ENCODE measurements at places on chromosomes 7 and 10.

DNA sequence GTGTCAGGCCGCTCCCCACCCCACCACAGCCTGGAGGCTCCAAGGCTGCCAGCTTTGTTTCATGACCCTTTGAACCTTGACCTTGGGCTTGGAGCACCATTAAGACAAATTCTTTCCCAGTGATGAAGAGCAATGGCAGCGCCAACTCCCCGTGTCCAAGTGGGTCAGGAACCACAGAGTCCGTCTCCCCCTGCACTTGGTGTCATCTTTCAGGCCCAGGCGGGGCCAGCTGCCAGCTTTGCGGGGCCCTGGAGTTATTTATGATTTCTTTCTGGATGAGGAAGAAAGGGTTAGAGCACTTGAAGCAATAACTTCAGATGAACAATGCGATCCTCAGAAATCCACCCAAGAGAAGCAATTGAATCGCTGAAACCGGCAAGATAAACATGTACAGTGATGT lies 110.8 kb downstream of the MYL10 start:
- no peak for DNase-seq

DNA sequence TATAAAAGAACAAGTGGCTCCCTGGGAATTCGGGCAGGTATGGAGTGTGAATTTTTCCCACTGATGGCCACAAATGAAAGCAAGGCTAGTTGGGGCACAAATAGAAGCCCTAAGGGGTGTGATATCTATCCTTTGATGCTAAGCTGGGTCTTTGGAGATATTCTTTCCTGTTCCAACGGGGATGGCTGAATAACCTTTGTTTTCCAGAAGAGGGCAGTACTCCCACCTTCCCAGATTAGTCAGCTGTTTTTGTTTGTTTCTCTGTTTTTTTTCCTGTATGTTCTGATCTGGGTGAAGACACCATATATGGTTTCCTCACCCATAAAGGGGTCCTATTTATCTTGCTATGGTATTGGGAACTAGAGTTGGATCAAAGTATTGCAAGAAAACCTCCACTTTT lies 947.7 kb upstream of the SORCS1 start:
- no peak for DNase-seq

GRCh38 chr10:47079204-47079580 lies 168.0 kb downstream of the PTPN20 start:
- no peak for DNase-seq

GRCh38 chr7:131105294-131105798 lies 222.3 kb upstream of the MKLN1 start:
- DNase-seq: no peak

- no peak for DNase-seq
Observed at GRCh38 chr7:95669513-95669912, 73.2 kb upstream of the PDK4 start.

GRCh38 chr7:129774359-129774758 lies 162.8 kb downstream of the NRF1 start:
- DNase-seq: no peak

GRCh38 chr10:59833810-59834209 lies 72.5 kb downstream of the CCDC6 start:
- DNase-seq: no peak

GRCh38 chr10:132140167-132140925 lies 46.4 kb upstream of the DPYSL4 start:
- no peak for DNase-seq

DNA sequence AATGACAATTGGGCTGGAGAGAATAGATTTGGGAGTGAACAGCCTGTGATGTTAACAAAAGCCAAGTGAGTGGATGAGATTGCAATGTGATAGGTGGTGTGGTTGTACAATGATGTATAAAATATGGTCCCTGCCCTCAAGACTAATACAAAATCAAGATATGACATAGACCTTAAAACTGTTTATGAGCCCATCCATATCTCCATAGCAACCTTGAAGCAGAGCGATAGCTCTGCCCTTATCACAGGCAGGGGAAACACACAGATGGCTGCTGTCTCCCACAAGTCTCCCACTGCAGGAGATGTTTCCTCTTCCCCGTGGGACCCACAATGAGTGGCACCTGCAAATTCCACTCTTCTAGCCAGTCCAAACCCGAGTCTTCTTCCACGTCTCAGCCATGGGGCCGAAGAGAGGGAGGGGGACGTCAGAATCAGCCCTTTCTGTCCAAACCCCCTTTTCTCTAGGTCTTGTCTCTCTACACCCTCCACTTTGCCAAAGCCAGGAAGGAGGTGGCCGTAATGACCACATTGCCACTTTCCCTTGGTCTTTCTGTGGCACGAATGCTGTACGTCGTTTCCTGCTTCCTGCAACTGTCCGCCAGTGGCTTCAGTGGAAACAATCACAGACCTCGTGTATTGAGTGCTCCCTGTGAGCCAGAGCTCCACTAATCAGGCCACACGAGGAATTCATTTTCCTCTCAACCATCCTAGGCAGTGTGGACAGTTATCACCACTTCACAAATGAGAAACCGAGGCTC lies 7.5 kb upstream of the TBXAS1 start:
- no peak for DNase-seq

DNA sequence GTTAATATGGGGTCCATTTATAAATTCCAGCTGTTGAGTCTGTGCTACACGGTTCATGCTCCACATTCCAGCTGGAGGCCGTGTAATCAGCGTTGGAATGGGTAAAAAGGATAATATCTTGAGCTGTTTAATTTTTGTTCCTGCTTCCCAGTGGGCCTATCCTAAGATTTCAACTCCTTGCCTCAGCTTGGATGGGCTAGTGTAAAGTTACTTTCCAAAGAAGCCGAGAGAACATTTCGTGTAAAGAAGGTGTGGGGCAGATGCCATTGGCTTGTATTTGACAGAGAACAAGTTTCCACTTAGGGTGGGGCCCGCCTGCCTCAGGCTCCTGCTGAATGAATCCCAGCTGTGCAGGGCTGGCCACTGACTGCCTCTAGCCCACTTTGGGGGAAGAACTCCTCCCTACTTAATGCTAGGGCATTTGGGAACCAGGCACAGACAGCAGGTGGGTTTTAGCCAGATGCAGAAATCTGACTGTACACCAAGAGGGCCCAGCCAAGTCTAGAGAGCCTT lies 125.9 kb upstream of the LYZL2 start:
- no peak for DNase-seq

- no peak for DNase-seq
Observed at GRCh38 chr10:122650331-122650730, 49.3 kb downstream of the C10orf120 start.

DNA sequence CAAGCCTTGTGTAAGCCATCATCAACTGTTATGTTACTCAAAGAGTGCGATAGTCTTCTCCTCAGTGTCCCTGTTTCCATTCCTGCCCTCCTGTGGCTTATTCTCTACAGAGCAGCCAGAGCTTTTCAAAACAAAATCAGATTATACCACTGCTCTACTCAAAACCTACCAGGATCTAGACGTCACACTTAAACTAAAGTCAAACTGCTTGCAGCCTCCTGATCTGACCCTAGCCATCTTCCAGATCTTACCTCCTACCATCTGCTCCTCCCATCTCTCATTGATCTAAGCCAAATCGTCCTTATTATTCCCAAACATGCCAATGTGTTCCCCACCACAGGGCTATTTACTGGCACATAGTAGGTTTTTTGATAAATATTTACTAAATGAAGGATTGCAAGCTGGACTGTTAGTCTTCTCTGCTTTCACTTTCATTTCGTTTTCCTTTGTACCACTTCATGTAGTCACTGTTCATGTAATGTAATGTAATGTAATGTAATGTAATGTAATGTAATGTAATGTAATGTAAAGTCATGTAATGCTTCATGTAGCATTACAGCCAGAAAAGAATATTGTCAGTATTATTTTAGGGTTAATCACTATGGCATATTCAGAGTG lies 116.1 kb downstream of the GPR37 start:
- DNase-seq: no peak

DNA sequence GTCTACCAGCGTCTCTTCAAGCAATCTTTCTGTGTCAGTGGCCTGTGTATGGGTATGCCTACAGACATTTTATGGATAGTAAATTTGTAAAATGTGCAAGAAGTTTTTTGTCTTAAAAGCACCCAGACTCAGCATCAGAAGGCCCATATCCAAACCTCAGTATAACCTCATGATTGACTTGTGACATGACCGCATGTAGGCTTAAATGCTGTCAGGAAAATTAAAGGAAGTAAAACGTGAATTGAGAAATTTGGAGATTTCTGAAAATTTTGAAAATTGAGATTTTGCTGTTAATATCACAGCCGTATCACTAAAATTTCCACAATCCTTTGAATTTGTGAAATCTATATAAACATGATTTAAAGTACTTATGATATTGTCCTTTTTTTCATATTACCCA lies 410.2 kb downstream of the AUTS2 start:
- no peak for DNase-seq

GRCh38 chr10:93390306-93391090 lies 91.6 kb downstream of the MYOF start:
- no peak for DNase-seq

DNA sequence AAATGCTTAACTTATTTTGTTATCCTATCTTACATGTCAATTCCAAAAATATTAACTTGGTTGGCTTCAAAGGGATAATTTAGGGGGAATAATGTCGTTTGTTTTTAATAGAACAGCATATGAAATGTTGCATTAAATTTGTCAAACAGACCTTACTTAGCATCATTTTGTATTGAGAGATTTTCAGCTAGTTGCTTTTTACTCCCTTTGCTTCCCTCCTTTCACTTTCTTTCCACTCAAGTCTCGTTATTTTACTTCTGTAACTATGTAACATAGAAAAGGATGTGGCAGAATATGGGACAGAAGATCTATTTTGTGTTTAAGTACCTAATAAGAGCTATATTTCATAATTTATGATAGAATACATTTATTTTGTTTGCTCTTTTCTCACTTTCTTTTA lies 2.6 kb downstream of the PHYHIPL start:
- no peak for DNase-seq

- no peak for DNase-seq
Observed at GRCh38 chr10:132022241-132022640, 40.5 kb upstream of the BNIP3 start.

GRCh38 chr7:114343949-114344708 lies 70.5 kb upstream of the FOXP2 start:
- no peak for DNase-seq

- DNase-seq: no peak
Observed at GRCh38 chr7:70218006-70218405, 619.7 kb downstream of the AUTS2 start.

DNA sequence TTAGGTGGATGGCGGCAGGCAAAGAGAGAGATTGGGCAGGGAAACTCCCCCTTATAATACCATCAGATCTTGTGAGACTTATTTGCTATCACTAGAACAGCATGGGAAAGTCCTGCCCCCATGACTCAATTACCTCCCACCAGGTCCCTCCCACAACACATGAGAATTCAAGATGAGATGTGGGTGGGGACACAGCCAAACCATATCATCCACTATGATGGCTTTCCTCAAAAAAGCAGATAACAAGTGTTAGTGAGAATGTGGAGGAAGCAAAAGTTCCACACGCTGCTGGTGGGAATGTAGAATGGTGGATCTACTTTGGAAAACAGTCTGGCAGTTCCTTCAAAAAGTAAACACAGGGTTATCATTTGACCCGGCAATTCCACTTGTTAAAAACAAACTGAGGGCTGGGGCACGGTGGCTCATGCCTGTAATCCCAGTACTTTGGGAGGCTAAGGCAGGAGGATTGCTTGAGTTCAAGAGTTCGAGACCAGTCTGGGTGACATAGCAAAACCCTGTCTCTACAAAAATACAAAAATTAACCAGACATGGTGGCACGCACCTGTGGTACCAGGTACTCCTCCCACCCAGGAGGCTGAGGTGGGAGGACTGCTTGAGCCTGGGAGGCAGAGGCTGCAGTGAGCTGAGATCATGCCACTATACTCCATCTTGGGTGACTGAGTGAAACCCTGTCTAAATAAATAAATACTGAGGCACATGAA lies 161.4 kb upstream of the EEPD1 start:
- DNase-seq: peak; percentile 45

- no peak for DNase-seq
Observed at GRCh38 chr7:100546129-100546925, 7.3 kb downstream of the AGFG2 start.

DNA sequence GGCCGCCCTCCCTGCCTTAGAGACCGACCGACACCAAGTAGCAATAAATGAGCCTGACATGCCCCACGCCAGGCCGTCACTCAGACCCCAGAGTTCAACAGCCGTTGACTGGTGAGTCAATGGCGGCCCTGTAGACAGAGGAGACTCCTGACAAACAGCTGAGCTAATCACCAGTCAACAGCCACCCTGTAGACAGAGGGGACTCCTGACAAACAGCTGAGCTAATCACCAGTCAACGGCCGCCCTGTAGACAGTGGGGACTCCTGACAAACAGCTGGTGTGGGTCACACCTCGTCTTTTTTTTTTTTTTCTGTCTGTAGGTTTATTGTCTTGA lies 16.9 kb upstream of the KNDC1 start:
- no peak for DNase-seq

- no peak for DNase-seq
Observed at GRCh38 chr10:1007583-1007982, 18.1 kb downstream of the IDI2 start.

DNA sequence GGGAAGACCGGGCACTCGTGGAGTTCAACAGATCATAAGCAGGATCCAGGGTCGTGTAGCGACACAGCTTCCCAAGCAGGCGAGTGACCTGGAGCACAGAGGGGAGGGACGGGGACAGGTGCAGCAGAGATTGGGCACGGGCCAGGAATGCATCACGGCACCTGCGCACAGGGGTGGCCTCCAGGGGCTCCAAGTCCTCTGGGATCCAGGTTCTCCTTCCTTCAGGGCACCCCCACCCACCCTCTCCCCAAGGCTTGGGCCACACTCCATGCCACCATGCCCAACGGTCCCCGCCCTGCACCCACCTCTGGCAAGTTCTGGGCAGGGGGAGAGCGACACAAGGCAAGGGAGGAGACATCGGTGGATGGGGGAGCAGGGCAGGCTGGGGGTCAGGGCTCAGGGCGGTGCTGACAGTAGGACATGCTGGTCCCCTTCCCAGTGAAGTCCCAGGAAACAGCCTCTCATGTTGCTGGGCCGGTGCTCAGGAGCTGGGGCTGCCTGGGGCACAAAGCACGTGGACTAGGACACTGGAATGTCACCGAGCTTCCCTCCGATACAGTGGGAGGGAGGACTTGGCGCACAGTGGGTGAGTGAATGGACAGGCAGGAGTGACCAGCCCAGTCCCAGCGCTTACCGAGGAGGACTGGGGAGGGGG lies 597.3 kb downstream of the PTPRN2 start:
- DNase-seq: no peak

Measured in stimulated activated CD4-positive, alpha-beta T cell treated with anti-CD3 and anti-CD28 coated beads, Interleukin-4, amount 100 ng/mL, for 4 hours (primary cell).